ENCODE measurements at places on chromosomes 16 and 17.

- no peak for DNase-seq
These were observed 67.8 kb downstream of the ANKRD11 start for GRCh38 chr16:89422527-89422904.

- no peak for DNase-seq
These were observed at the start of gene USP6 for GRCh38 chr17:5115673-5116651. Gene USP6 (plus strand): TSS chr17:5116032. CDS start chr17:5130368, 14,336 bp downstream.

DNA sequence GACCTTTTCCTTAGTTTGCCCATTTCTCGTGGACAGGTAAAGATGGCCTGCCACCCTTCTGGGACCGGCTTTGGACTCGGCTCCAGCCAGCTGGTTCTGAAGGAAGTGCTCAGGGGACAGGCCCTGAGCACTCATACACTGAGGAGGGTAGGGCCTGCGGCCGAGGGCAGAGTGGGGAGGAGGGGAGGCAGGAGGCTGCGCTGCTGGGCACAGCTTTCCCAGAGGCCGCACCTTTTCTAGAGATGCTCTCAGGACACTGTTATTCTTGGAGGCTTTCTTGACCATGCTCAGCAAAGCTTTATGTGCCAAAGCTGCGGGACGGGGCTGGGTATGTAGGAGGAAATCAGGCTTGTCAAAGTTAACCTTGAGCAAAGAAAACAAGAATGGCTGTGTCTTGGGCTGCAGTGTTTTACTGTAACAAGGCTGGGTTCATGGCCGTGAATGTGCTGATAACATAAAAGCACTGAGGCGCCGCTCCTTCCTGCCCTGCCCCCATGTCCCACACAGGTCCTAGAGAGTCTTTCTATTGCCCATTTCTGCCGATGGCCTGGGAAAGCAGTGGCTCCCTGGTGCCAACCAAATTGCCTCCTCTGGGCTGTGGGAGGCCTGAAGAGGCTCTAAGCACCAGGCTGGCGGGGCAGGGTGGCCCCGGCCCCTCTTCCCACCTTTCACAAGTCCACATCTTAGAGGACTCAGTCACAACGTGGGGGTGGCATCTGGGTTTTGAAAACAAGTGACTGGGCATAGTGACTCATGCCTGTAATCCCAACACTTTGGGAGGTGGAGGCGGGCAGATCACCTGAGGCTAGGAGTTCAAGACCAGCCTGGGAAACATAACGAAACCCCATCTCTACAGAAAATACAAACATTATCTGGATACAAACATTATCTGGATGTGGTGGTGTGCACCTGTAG, 22.3 kb upstream of the TIMP2 start:
- DNase-seq: no peak

DNA sequence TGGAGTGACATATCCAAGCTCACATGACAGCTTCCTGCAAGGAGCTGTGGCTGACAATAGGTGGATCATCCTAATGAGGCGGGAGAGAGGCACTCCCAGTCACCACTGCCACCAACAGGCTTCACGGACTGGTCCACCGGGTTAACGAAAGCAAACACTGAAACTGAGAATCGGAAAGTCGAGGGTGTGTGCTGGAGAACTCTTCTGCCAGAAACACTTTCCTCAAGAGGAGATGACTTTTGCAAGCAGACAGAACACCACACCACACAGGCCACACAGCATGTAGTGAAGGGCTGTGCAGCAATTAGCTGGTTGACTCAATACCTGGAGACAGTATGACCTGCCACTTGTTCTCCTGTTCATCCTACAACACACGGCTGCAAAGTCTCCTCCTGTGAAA, 53.0 kb upstream of the DNAJA2 start:
- DNase-seq: no peak

GRCh38 chr16:4696172-4696904, 3.0 kb downstream of the NUDT16L1 start:
- DNase-seq: no peak
